ENCODE measurements at places on chromosomes 7 and 10.
A peak's percentile ranks its signal among the peaks of the same experiment; 100 is the strongest.

DNA sequence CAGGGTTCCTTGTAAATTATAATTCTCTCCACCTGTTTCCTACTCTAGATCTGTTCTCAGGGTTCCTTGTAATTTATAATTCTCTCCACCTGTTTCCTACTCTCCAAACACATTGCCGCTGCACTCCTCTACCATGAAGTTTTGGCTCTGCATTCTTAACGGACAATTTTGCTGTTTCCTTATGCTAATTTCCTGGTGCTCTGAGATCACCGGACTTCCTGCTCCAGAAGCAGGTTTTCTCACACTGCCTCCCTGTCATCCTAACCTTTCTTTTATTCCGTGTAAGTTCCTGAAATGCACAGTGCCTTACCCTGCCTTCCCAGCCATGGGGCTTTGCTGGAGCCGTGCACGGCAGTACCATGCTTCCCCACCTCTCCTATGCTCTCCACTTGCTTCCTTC, 256.8 kb downstream of the PLXNA4 start:
- no peak for DNase-seq

- no peak for DNase-seq
Observed at GRCh38 chr7:76129836-76130235, 71.9 kb upstream of the SRRM3 start.

DNA sequence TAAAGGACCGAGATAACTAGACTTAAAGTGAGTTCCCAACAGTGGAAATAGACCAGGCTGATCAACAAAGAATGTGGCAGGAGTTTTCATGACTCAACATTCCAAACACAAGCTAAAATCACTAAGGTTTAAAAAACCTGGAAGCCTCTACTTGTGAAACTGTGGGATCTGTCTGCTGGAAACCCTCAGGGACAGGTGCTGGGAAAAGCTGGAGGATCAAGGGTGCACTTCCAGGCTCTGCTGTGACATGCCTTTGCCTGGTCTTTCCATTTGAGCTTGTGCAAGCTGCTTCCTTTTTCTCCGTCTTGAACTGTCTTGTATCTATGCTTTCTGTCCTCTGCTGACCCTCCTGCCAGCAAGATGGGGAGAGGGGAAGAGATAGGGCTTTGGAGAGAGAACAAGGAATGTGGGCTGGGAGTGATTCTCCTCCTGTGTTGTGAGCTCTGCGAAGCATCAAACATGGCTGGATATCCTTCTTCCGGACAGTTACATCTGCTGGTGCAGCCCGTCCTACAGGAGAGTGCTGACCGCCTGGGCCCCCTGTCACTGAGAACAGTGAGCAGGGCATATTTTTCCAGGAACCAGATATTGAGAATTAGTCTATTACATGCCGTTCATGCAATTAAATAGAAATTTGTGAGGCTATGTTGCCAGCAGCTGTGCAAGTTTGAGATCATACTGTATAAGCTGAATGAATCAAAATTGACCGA, 25.5 kb downstream of the ARHGAP22 start:
- DNase-seq = no peak

GRCh38 chr10:65340340-65340739, 1585.5 kb upstream of the LRRTM3 start:
- DNase-seq = no peak

- no peak for DNase-seq
Observed at GRCh38 chr7:52287698-52288097, 747.7 kb upstream of the POM121L12 start.

DNA sequence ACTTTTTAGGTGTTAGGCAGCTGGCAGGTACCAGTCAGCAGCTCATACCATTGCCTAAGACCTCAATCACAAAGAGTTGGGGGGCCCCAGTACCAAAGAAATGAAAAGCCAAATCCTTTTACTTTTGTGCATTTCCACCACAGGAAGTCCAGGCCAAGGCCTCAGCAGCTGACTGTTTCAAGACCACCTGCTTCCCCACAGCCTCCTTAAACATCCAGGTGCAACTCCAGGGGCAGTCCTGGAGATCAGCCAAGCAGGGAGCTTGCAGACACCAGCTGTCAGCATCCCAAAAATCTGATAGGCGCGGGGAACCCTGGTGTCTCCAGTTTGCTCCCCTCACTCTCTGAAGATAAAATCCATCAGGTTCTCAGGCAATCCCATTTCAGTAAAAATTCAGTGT, 91.5 kb upstream of the EFCAB10 start:
- DNase-seq = peak; percentile 73

DNA sequence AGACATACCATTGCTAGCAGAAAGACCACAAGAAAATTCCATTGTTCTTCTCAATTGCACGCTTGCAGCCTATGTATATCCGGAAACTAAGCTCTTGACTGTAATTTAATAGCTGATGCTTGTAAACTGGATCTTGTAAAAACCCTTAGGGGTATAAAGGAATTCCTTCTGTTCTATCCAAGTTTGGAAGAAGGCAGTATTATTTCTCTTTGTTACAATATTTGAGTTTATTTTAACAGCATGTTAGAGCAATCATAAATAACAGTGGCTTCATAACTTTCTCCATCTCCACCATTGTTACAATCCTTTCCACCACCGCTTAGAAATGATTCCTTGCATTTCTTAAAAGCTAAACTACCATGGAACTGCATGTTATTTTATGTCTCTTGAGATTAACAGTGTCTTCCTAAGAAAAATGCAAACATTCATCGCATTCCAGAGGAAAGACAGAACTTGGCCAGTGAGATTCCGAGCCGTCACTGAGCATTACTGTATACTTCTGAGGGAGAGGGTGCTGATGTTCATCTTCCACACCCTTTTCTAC, 92.5 kb downstream of the TRIL start:
- no peak for DNase-seq

DNA sequence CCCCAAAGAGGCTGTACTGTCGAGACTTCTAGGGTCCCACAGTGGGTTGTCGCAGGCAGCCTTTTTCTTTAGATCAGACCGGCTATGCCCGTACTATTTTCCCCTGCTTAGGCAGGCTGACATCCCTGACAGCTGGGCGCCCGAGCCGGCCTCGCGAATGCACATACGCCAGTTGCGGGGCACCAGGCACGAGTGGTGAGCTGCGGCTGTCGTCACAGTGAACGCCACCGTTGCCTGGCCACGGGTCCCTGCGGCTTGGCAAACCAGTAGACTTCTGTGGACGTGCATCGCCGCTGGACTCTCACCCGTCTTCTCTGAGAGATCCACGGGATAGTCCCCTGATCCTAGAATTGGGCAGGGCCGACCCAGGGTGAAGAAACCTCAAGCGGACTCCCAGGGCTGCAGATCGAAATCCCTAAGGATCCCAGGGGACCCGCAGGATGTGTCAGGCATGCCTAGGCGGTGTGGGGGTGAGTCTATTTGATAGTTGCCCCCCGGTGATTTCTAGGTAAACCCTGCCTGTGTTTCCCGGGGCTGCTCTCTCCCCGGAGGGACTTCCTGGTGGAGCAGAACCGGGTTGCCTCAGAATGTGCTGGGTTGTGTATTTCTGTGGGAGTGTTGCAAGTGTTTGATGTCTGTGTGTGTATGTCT, 33.0 kb upstream of the ZNF273 start:
- DNase-seq = no peak

DNA sequence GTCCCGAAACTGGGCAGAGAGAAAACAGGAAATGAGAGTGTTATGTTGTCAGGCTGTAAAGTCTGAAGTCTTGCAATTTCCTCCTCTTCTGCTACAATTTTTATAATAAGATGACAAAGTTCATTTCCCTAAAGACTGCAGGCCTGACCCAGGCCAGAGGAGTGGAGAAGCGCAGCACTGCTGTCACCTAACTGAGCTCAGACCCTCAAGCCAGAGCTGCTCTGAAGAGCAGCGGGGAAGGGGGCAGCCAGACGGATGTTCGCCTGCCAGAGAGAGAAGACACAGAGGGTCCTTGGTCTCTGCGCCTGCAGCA, 12.6 kb upstream of the AOAH start:
- no peak for DNase-seq

- no peak for DNase-seq
Observed at GRCh38 chr7:157267956-157268355, 68.8 kb upstream of the DNAJB6 start.

GRCh38 chr10:123327896-123328295, 173.7 kb downstream of the BUB3 start:
- DNase-seq = no peak

GRCh38 chr7:15015545-15016314, 113.2 kb upstream of the DGKB start:
- DNase-seq = peak; percentile 80

GRCh38 chr7:106063024-106063423, 49.1 kb downstream of the SYPL1 start:
- DNase-seq = no peak

GRCh38 chr7:50718876-50719275, 63.8 kb downstream of the GRB10 start:
- DNase-seq = no peak

- no peak for DNase-seq
Observed at GRCh38 chr7:120865191-120865981, 7.4 kb upstream of the TSPAN12 start.

GRCh38 chr7:537911-538634, 18.4 kb upstream of the PDGFA start:
- no peak for DNase-seq

DNA sequence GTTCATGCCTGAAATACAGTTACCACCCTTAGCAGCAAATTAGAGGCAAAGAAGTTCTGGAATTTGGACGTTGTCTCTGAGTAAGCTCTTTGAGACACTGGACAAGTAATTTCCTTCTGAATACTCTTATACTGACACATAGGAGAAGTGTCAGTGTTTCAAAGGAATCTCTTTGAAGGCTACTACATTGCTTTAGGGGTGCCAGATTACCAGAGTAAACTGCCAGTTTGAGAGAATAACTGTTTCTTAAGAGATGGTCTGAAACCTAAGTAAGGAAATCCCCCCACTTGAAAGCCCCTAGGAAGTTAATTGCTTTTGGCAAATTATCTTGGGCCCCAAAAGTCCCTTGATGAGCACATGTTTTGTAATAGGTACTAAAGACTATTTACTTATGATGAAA, 3.4 kb downstream of the FAS start:
- no peak for DNase-seq

DNA sequence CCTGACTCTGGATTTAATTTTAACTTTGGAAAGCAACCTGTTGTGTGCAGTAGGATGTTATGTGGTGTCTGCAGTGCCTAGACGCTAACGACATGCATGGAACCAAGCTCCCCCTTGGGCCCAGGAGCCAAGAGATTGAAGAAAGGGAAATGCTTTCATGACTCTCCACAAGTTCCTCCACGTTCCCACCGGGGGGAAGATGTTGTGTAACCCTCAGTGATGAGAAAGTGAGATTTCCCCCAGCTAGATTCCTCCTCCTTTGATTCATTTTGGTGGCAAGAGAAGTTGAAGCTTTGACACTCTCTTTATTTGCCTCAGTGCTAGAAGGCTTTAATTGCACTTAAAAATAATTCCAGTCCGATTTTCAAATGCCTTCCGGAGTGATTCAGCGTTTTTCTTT, 157.9 kb upstream of the INSYN2A start:
- no peak for DNase-seq

DNA sequence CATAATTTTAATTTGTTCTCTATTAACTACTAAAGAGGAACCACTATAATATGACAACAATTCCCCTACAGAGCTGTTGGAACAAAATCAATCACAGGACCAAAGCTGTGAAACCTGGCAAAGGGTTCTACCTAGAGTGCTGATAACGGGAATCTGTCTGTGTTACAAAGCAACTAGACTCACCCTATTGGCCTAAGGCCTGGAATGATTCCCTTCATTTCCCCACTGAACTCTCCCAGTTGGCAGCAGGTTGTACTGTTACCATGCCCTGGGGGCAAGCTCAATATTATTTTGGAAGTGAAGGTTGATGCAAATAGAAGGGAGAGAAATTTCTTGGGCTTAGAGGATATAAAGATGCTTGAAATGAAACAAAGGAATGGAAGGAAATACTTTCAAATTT, 81.8 kb downstream of the SEMA3A start:
- no peak for DNase-seq

DNA sequence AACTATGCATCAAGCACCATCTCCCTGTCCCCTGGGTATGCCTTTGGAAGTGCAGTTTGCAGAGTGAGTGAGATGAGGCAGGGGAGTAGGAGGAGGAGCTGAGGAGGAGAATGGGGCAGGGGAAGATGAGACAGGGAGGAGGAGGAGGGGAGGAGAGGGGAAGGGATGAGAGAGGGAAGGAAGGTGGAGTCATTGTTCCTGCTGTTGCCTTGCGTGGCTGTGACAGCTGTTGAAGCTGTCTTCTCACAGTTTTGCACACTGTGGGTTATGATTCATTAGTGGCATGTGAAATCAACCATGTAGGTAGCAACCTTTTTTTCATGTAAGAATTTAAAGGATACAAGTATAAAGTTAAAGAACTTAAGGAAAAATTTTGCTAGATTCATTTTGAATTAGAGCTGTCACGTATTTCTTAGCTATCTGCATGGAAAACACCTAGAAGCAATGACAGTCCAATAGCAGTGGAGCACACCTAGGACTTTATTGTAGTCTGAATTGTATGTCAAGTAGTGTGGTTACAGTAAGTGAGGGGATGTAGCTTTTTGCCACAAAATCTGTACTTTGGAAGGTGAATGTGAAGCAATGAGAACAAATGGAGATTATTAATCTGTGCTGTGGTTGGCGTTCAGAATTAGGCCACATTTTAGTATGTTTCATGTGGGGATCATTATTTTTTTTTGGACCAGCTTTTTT, 21.7 kb downstream of the CCM2 start:
- DNase-seq = peak; percentile 17

- DNase-seq = peak; percentile 25
Observed at GRCh38 chr7:29194206-29194593, 375 bp upstream of the CHN2 start.

DNA sequence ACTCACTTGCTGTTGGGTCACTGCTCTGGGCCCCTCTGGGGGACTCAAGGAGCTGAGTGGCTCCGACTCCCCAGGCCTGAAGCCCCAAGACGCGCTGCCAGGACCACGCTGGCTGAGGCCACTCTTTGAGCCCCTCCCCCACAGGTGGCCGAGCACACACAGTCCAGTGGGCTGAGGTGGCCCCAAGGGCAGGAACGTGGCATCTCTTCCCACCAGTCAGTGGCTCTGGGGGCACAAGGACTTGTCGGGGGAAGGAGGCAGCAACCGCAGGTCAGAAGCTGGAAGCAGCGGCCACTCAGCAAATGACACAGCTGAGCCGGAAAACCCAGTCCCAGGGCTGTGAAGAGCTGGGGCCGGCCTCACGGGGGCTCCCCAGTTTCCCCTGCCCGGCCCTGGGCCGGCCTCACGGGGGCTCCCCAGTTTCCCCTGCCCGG, 24.1 kb downstream of the GRIFIN start:
- DNase-seq = peak; percentile 25

GRCh38 chr7:18693816-18694215, 198.3 kb downstream of the HDAC9 start:
- DNase-seq = no peak

DNA sequence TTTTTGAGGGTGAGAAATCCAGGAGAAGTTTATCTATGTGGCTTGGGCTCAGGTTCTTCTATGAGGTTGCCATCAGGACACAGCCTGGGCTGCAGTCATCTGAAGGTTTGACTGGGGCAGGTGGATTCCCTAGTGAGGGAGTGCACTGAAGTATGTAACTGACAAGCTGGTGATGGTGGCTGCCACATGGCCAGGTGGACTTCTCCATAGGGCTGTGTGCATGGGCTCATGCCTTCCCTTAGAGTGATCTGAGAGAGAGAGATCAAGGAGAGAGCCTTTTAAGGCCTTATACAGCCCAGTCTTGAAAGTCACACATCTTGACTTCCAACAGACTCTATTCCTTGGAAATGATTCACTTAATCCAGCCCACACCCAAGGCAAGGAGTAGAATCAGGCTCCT, 266.6 kb upstream of the PITRM1 start:
- no peak for DNase-seq
